Activated T-helper 2 cell treated with anti-CD3 and anti-CD28 coated beads, Interferon-gamma antibody, Interleukin-2, Interleukin-4, amounts not matched to agents 10 μg/mL and 5 μg/mL and 100 μg/mL, durations not matched to agents 14 hours and 24 hours and 36 hours (primary cell): ENCODE measurements at places on chromosomes 2 and 18. TPM values are rescaled to one million over a fixed set of nuclear protein-coding genes. Genes with fewer than 3 reads are reported as not detected.

DNA sequence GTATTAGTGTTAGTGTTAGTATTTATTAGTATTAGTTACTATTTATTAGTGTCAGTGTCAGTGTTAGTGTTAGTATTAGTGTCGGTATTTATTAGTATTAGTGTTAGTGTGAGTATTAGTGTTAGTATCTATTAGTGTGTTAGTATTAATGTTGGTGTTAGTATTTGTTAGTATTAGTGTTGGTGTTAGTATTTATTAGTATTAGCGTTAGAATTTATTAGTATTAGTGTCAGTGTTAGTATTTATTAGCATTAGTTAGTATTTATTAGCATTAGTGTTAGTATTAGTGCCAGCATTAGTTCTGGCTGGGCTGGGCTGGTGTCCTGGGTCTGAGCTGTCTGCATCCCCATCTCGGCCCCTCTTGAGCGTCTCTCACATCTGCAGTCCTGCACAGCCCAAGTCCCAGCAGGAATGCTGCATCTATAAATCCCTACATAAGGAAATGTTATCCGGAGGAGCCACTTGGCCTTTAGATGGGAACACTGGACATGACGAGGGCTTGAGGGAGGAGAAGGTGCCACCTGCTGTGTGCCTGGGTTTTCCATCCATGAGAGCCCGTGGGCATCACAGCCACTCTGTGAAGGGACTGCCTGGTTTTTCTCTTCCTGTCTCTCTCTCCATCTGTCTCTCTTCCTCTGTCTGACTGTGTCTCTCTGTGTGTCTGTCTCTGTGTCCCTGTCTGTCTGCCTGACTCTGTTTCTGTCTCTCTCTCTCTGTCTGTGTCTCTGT, 33.6 kb downstream of the TWIST2 start:
- no peak overlapping the region for H3K4me3 ChIP-seq
- H3K27me3 ChIP-seq = no peaks in the 10 kb centered on the region
- no peak for DNase-seq
- no peak overlapping the region for H3K27ac ChIP-seq
- no peaks in the 10 kb centered on the region for H3K4me1 ChIP-seq

FOXI3 gene
- total RNA-seq = not detected in 2 replicates

- no peak overlapping the region for H3K4me3 ChIP-seq
- DNase-seq = no peak
- no peak overlapping the region for H3K27ac ChIP-seq
- H3K27me3 ChIP-seq = no peaks in the 10 kb centered on the region
- H3K4me1 ChIP-seq = no peaks in the 10 kb centered on the region
These were observed 235.6 kb downstream of the NUP35 start for GRCh38 chr2:183359867-183360266.

DNA sequence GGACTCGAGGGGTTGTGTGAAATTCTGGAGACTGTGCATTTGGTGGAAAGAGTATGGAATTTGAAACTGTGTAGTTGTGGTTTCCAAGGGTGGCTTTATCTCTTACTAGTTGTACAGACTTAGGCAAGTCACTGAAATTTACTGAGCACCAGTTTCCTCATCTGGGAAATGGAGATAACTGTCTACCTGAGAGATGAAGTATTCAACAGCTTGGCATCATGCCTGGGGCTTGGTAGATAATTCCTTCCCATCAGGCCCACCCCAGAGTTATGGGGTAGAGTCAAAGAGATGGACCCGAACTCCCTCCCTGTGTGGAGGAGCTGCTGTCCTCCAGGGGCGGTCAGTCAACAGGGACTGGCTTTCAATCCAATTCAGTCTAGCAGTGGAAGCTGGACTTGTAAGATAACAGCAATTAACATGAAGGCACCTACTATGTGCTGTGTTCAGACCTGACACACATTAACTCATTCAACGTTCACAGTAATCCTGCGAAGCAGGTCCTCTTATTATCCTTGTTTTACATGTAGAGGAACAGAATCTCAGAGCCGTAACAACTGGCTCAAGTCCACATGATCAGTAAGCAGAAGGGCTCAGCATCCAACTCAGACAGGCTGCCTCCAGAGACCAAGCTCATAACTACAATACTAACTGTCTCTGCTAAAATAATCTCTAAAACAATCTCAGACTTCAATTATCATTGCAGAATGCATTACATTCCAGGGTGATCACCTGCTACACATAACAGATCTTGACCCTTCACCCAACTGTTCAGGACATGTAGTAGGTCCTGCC, 432.1 kb downstream of the LPIN1 start:
- H3K27ac ChIP-seq = peak overlapping the region; percentile 25
- no peak for DNase-seq
- no peak overlapping the region for H3K4me3 ChIP-seq
- H3K4me1 ChIP-seq = peaks cover 24% of the 10 kb centered on the region
- H3K36me3 ChIP-seq = no peaks in the 10 kb centered on the region
- H3K27me3 ChIP-seq = peaks cover 19% of the 10 kb centered on the region

- DNase-seq = no peak
- no peaks in the 10 kb centered on the region for H3K36me3 ChIP-seq
- H3K4me3 ChIP-seq = no peak overlapping the region
- H3K27me3 ChIP-seq = peaks cover 42% of the 10 kb centered on the region
- H3K27ac ChIP-seq = no peak overlapping the region
These were observed 12.8 kb upstream of the GCG start for GRCh38 chr2:162164802-162165201.

DNA sequence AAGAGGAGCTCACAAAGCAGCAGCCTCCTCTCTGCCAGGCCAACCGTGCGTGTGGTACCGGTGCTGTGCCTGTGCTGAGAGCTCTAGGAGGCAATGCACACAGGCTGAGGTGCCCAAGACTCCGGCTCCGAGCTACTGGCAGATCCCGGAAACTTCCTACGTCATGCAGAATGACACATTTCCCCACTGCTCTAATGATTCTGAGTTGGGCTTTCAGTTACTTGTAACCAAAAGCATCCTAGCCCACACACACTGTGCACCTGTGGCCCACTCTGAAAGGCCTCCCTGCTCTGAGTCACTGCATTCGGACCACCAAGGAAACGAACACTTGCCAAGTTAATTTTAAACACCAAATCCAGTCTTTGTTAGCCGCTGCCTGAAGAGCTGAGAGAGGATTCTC, 9.3 kb upstream of the RNU4ATAC start:
- peaks cover 59% of the 10 kb centered on the region for H3K36me3 ChIP-seq
- H3K4me3 ChIP-seq = no peak overlapping the region
- no peak overlapping the region for H3K27ac ChIP-seq
- peaks cover 8% of the 10 kb centered on the region for H3K4me1 ChIP-seq

DNA sequence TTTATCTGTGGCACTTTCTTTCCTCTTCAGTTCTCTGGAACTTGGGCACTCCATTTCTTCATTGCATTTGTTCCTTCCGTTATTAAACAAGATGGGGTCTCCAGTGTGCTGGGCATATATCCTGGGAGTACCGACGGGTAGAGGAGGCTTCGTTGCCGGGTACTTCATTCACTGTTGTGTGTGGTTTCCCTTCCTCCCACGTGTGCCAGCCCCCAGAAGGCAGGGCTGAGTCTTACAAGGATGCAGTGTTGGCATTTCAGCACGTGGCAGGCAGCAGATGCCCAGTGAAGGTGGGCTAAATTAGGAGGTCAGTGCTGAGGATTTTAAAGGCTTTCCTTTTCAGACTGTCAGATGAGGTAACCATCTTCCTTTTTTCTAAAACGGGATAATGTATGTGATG, 58.6 kb downstream of the MGAT5 start:
- peaks cover 5% of the 10 kb centered on the region for H3K36me3 ChIP-seq
- no peak overlapping the region for H3K27ac ChIP-seq
- peaks cover 12% of the 10 kb centered on the region for H3K4me1 ChIP-seq
- no peak for DNase-seq

ZBTB7C gene
- total RNA-seq = 0.07 and 0.21 TPM in 2 replicates

VWC2L gene
- not detected in 2 replicates for total RNA-seq

- peaks cover 34% of the 10 kb centered on the region for H3K4me1 ChIP-seq
- no peak for DNase-seq
- no peaks in the 10 kb centered on the region for H3K27me3 ChIP-seq
- no peak overlapping the region for H3K27ac ChIP-seq
- no peaks in the 10 kb centered on the region for H3K36me3 ChIP-seq
These were observed 91.2 kb downstream of the INSIG2 start for GRCh38 chr2:118179445-118179844.

DNA sequence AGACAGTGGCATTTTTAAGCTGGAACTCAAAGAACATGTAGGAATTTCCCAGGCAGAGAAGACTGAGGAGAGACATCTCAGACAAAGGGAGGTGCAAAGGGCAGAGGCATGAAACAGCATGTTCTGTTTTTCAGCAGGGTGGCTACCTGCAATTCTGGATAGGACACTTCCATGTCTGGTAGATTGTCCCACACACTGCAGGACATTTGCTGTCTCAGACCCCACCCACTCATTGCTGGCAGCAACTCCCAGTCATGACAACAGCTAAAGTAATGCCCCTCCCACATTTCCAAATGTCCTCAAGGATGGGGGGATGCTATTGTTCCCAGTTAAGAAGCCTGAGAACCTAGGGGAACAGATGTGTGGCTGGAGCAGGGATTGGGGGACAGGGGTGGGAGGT, 40.8 kb downstream of the ANKRD44 start:
- peak overlapping the region; percentile 81 for H3K27ac ChIP-seq
- H3K36me3 ChIP-seq = peaks cover 25% of the 10 kb centered on the region
- H3K27me3 ChIP-seq = no peaks in the 10 kb centered on the region
- H3K4me1 ChIP-seq = peaks cover 74% of the 10 kb centered on the region

- no peak overlapping the region for H3K4me3 ChIP-seq
- H3K27ac ChIP-seq = no peak overlapping the region
- H3K4me1 ChIP-seq = peaks cover 45% of the 10 kb centered on the region
- no peaks in the 10 kb centered on the region for H3K27me3 ChIP-seq
- DNase-seq = no peak
These were observed 60.0 kb downstream of the TMEM131 start for GRCh38 chr2:97935719-97936161.

DNA sequence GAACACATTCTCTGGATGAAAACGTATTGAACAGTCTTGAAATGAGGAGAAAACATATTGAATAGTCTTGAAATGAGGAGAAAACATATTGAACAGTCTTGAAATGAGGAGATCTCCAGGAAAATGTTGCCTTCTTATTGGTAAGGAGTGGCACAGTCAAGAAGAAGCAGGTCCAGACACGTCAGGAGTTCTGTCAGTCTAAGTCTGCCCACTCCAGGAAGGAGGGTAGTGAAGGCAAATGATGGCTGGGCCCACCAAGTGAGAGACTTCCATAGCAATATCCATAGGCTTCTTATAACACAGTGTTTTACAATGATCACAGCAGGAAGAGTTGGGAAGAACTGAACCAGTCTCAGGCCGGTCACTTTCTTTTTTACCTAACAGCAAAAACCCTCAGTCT, 316.2 kb downstream of the ETAA1 start:
- no peak for DNase-seq
- no peaks in the 10 kb centered on the region for H3K4me1 ChIP-seq
- no peak overlapping the region for H3K4me3 ChIP-seq
- H3K36me3 ChIP-seq = no peaks in the 10 kb centered on the region
- no peaks in the 10 kb centered on the region for H3K27me3 ChIP-seq
